GM04503 (cell line): ENCODE measurements at places on chromosomes 3 and 15.

DNA sequence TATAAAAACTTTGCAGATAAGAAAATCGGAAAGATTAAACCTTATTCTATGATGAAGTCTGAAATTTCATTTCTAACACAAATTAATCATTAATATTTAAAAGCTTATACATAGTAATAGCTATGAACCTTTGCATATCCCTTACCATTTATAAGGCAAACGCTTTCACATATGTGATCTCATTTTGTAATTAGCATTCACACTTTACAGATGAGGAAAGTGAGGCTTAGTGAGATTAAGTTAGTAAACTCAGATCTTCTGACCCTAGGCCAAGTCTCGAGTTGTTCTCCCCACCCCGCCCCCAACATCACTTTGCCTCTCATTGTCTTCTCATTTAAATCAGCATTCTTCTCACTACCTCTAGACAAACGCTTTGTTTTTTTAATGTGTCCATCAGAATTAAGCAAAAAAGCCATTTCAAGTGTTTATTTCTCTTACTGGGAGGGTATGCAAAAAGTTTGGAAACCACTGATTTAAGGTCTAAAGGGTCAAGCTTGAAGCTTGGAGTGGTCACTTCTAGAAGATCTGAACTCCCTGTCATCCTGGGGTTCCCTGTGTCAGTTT is 172.9 kb upstream of the BCL6 start:
- DNase-seq: no peak

DNA sequence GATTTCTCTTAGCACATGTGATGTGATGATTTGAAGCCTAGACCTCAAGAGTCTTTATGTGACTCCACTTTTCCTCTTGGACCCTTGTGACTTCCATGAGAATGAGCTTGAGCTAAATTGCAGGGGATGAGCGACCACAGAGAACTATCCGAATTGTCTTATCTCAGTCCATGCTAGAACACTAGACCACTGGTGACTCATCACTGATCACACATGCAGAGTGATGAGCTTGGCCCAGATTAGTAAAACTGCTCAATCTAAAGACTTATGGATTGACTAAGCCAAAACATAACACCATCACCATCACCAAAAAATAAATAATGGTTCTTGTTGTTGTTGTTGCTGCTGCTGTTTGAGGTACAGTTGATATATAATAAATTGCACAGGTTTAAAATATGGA is 114.1 kb upstream of the CFAP20DC start:
- no peak for DNase-seq

GRCh38 chr3:99663977-99664376 is 25.6 kb downstream of the COL8A1 start:
- DNase-seq: no peak

GRCh38 chr15:31342781-31343626 is 16.4 kb downstream of the KLF13 start:
- no peak for DNase-seq

GRCh38 chr3:74139648-74140047 is 474.8 kb downstream of the CNTN3 start:
- DNase-seq: no peak

- no peak for DNase-seq
Observed at GRCh38 chr15:96333131-96334016, 2.9 kb downstream of the NR2F2 start.
